ENCODE measurements at places on chromosomes 12 and 14.

- no peak for DNase-seq
Observed at GRCh38 chr14:58703161-58703506, 65.4 kb downstream of the DACT1 start.

GRCh38 chr12:132075026-132075713 lies 68.9 kb downstream of the DDX51 start:
- DNase-seq, result no peak

DNA sequence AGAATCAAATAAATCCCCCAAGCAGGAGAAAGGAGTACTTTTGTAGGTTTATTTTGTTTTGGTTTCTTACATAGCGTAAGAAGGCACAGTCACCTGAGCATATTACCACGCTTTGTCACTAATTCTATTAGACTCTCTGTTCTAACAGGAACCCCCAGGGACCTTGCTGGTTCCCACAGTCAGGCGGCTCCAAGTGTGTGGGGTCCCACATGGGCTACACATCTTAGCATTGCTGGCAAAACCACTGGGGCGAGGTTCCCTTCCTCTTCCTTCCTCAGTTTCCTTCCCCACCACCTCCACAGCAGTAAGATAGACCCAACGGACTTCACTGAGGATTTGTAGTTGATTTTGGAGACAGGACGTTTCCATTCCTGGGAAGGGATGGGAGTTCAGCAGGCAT lies 49.1 kb downstream of the TMEM132C start:
- DNase-seq, result no peak

DNA sequence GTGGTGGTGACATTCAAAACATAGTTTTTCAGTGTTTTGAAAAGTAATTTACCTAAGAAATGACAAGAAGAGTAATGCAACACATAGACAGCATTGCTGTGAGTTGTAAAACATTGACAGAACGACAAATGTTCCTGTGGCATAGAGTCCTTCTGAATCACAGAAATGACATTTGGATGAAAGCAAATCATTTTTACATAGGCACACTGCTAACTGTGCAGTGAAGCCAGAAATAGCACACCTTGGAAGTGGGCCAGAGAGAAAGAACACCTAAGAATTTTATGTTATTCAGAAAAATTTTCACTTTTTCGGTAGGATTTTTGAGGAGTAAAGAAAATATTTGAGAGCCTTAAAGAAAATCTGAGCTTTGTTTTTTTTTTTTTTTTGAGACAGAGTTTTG lies 100.6 kb downstream of the ANO4 start:
- no peak for DNase-seq

DNA sequence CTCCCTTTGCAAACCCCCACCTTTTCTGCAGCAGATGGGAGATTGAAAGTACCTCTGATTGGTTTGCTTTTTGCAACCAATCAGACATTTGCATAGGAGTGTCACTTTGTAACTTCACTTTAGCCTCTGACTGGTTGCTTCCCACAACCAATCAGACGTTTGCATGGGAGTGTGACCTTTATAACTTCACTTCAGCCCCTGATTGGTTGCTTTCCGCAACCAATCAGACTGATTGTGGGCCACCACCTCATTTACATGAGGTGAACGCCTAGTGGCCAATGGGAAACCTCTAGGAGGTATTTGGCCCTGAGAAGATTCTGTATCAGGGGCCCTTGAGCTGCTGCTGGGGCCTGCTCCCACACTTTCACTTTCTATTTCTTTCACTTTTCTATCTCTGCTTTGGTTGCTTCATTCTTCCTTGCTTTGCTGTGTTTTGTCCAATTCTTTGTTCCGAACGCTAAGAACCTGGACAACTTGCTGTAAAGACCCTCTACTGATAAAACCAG lies 106.0 kb upstream of the PRICKLE1 start:
- DNase-seq, result no peak

- DNase-seq, result no peak
Observed at GRCh38 chr12:83042441-83043200, 355.9 kb downstream of the TMTC2 start.

DNA sequence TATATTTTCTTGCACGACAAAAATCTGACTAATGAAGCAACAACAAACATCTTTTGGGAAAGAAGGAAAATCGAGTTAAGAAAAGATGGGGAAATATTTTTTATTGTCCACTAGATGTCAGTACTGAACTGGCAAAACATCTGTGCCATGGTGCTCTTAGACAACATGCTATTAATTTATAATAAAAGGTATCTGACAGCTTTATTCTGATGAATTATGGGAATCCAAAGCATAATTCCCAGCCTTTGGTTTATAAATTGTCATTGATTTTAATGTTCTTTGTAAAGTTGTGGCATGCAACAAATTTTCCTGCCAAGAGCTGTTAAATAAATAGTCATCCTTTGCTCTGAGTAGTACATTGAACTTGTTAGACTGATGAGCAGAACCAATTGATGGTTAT lies 231.2 kb downstream of the ETNK1 start:
- no peak for DNase-seq

DNA sequence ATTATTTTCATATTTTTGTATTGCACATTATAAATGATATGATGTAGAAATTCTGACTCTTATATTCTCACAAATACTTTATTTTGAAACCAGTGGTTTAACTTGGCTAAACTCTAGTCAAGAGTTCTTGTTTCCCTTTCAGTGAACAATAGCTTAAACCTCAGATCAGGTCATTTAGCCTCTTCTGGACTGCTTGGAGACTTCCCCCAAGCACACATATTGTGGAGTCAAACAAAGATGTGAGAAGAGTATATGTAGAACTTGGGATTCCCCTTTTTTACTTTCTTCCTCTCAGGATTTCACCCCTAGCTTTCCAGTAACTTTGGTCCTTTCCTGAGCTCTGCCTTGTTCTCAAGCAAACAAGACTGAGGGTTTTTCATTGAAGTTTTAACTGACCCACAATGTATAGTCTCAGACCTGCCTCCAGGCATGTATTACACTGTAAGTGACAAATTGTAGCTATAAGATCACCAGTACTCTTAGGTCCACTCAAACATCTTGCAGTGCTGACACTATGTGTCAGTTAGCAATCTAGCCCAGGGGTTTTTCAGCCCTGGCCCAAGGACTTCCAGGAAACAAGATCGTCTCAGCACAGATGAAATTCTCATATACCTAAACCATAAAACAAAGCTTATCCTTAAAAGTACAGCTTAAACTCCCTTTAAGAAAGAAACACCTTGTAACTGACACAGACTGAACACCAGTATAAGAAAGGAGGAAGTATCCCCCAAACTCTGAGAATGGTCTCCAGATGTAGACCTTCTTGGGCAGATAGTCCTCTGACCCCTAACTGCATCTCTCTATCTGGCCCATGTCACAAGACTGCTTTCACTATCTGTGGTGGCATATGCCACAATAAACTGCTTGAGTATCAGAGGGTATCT lies 98.6 kb downstream of the SLC6A15 start:
- DNase-seq, result no peak

GRCh38 chr12:57688931-57689330 lies 5.0 kb upstream of the OS9 start:
- DNase-seq, result no peak

- DNase-seq, result no peak
Observed at GRCh38 chr12:82207556-82207955, 150.6 kb downstream of the CCDC59 start.

GRCh38 chr14:57066887-57067513 lies 201.7 kb downstream of the EXOC5 start:
- DNase-seq, result no peak

DNA sequence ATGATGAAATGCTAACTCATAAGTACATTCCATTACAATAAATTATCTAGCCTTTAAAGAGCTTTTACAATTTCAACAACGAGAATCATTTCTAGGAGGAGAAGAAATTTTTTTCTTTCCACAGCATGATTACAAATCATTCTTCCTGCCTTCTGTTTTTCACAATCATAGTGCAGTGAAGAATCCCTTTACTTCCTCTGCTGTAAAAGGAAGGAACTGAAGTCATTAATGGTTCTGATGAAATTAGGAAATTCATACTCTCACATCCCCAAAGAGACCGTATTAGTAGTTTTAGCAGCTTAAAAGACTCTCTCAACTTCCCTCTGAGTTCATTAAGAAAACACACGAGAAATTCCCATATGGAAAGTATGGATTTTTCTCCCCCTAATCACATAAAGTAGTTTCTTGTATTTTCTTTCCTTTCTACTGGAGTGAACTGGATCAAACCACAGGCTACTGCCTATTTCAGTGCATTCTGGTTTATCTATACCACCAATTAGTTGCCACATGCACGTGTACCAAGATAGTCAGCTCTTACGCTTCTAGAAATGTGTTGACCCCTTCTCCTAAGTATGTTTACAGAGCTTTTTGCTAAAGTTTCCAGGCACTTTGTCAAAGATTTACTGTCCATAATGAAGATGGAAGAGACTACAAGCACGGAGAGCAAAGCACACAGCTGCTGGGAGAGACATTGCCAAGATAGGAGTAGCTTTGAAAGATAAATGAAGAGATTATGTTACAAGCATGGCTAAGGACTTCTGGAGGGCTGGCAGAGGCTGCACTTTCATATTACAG lies 58.9 kb upstream of the KITLG start:
- DNase-seq, result no peak

DNA sequence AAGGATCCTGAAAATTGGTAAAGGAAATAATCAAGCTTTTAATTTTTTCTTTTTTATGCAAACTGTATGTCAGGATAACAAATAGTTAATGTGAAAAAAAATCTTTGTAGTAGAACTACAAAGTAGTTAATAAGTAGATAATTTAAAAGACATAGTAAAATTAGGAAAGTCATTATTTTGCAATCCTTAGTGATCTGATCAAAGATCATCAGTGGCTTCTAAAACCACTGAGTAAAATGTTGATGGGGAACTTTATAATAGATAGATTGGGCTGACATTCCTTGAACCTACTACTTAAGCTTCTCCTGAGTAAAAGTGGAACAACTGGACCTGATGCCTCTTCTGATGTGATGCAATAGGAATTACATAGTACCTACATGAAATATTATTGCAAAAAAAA lies 119.0 kb upstream of the TMTC2 start:
- no peak for DNase-seq

DNA sequence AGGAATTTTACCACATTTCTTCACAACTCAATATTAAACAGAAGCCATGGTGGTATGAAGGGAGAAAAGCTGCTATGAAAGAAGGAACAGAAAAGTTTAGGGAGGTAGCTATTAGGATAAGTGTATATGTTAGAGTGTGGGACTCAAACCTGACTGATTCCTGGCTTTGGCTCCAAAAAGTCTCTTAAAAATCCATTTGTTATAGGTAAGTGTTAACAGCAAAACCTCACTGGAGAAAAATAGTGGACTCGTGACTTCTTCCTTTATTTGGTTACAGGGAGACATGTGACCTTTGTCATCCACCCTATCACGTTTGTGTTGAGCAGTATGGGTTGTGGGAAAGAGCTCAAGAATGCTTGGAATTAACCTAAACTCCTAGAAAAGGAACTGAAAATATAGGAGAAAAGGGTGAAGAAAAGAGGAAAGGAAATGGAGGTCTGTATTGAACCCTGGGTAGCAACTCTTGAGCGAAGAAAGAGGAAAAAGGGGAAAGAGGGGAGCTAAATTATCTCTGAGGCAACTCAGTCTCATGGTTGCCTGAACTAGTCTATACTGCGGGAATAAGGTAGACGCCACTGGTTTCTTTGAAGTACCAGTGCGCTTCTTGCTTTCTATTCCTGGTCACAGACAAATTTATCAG lies 3.6 kb upstream of the EID3 start:
- no peak for DNase-seq

- no peak for DNase-seq
Observed at GRCh38 chr14:41718477-41719166, 111.9 kb downstream of the LRFN5 start.

- DNase-seq, result no peak
Observed at GRCh38 chr12:89117448-89118034, 234.8 kb downstream of the DUSP6 start.

DNA sequence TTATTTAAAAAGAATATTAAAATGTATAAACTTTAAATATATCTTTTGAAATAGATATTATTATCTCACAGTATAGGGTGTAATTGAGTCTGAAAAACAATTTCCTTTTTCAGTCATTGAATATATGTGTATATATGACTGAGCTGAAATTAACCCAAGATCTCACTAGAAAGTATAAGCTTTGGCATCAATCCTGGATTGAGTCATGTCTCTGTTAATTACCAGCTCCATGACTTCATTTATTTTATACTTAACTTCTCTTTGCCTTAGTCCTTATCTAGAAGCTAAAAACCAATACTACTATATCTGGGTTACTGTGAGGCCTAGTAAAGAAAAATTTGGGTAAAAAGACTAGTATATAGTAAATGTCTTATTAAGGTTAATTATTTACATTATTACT lies 1020.3 kb downstream of the LRFN5 start:
- no peak for DNase-seq

DNA sequence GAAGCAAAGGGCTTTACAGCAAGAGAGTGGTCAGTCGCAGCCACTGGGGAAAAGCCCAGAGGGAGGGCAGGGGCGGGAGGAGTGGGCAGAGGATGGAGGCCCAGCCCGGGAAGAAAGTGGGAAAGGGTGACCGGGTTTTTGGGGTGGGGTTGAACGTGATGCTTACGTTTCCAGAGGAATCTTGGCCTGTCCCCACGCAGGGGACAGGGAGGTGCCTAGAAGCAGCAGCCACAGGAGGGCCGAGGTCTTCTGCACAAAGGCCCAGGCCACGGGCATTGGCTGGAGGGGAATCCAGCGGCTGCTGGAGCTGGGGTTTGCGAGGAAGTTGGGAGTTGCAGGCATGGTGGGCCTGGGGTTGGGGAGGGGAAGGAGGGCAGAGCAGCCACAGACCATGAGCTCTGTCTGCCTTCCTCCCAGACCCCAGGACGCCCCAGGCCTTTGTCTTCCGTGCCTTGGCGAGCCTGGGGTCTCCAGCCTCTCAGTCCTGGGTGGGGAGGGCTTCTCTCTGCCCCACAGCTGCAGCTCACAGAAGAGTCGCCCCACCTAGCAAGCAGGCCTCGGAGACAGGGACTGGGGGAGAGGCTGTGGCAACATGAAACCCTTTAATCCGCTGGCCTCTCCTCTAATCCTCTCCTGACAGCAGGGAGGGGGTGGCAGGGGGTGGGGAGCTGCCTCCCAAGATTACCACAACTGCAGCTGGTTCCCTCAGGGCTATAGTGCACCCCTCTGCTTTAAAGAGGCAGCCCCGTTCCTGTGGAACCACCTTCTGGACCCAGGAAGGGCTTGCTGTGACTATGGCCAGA lies at the start of gene CACNA2D4:
Gene CACNA2D4, minus strand, starts transcription at position 572 of the 803 bp plus-strand sequence. Its CDS starts 179 bp downstream, at position 393.
- DNase-seq, result no peak

GRCh38 chr14:35406506-35407305 lies 2.2 kb upstream of the NFKBIA start:
- DNase-seq, result no peak

DNA sequence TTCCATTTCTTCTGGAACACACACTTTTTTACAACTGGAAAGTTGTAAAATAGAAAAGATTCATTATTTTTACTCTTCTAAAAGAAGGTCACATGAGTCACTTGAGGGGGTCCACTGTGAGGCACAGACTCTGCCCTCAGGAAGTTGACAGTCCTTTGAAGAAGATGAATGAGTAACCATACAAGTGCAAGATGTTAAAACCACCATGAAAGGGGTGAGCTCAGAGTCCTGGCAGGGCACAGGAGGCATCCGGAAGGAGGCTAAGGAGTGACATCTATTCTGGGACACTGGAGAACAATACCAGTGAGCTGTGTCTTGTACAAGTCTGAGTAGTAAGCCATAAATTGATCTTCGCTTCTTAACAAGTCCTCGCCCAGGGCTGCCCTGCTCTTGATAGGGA lies 126.0 kb upstream of the FRMD6 start:
- DNase-seq, result no peak
